ENCODE measurements at places on chromosomes 11 and 22.

- H3K4me1 ChIP-seq, result peaks cover 23% of the 10 kb centered on the region
- H3K27ac ChIP-seq, result no peak overlapping the region
- H3K36me3 ChIP-seq, result no peaks in the 10 kb centered on the region
- no peak overlapping the region for H3K4me3 ChIP-seq
- H3K27me3 ChIP-seq, result peaks cover 65% of the 10 kb centered on the region
Measured at GRCh38 chr22:42317008-42317407, 46.6 kb upstream of the TCF20 start.

DNA sequence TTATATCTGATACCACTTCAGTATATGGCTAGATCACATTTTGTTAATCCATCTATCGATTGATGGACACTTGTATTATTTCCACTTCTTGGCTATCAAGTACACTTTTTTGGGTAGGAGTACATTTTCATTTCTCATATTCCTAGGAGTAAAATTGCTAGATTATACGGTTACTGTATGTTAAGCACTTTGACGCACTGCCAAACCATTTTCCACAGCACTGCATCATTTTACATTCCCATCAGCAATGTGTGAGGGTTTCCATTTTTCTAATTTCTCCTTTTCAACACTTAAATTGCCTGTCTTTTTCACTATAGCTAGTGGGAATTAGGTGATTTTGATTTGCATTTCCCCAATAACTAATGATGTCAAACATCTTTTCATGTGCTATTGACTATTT lies 179.3 kb upstream of the B3GAT1 start:
- no peaks in the 10 kb centered on the region for H3K4me1 ChIP-seq
- H3K27me3 ChIP-seq, result peaks cover 13% of the 10 kb centered on the region
- H3K27ac ChIP-seq, result no peak overlapping the region
- H3K4me3 ChIP-seq, result no peak overlapping the region
- H3K36me3 ChIP-seq, result no peaks in the 10 kb centered on the region

DNA sequence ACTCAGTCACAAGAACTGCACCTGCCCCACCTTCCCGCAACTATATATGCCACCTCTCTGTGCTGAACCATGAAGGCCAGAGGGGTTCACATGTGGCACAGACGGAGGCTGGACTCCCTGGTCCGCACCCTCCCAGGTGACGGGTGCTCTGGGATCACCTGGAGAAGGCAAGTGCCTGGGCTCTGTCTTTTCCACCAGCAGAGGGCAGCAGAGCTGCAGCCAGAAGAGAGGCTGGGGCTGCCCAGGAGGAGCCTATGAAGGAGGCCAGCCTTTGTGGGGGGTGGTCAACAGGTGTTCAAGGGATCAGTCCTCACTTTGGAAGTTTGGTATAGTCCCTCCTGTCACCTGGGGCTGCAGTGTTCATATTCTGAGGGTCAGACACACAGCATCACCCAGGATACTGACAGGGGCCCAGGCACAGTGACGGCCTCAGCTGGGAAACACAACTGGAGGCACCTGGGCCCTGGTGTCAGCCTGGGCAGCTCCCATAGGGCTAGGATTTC lies 39.2 kb upstream of the IGLL5 start:
- no peak overlapping the region for H3K27ac ChIP-seq
- no peak overlapping the region for H3K4me3 ChIP-seq
- no peaks in the 10 kb centered on the region for H3K36me3 ChIP-seq
- peak; percentile 48 for DNase-seq

- H3K4me1 ChIP-seq, result no peaks in the 10 kb centered on the region
- no peaks in the 10 kb centered on the region for H3K27me3 ChIP-seq
- no peak overlapping the region for H3K4me3 ChIP-seq
- H3K36me3 ChIP-seq, result no peaks in the 10 kb centered on the region
Measured at GRCh38 chr11:27864091-27864491, 163.8 kb upstream of the BDNF start.

GRCh38 chr22:33379836-33380235 lies 321.7 kb upstream of the SYN3 start:
- peaks cover 4% of the 10 kb centered on the region for H3K4me1 ChIP-seq
- no peak for DNase-seq
- H3K4me3 ChIP-seq, result no peak overlapping the region
- H3K36me3 ChIP-seq, result no peaks in the 10 kb centered on the region
- H3K27me3 ChIP-seq, result no peaks in the 10 kb centered on the region

GRCh38 chr22:30015846-30016245 lies 64.4 kb upstream of the HORMAD2 start:
- H3K27me3 ChIP-seq, result no peaks in the 10 kb centered on the region
- H3K36me3 ChIP-seq, result peaks cover 83% of the 10 kb centered on the region
- DNase-seq, result no peak
- H3K4me3 ChIP-seq, result no peak overlapping the region

GRCh38 chr11:123628936-123629683 lies 25.3 kb downstream of the SCN3B start:
- no peak overlapping the region for H3K4me3 ChIP-seq
- DNase-seq, result peak; percentile 70
- H3K27me3 ChIP-seq, result no peaks in the 10 kb centered on the region
- H3K27ac ChIP-seq, result no peak overlapping the region
- H3K36me3 ChIP-seq, result peaks cover 3% of the 10 kb centered on the region
- H3K4me1 ChIP-seq, result peaks cover 3% of the 10 kb centered on the region

DNA sequence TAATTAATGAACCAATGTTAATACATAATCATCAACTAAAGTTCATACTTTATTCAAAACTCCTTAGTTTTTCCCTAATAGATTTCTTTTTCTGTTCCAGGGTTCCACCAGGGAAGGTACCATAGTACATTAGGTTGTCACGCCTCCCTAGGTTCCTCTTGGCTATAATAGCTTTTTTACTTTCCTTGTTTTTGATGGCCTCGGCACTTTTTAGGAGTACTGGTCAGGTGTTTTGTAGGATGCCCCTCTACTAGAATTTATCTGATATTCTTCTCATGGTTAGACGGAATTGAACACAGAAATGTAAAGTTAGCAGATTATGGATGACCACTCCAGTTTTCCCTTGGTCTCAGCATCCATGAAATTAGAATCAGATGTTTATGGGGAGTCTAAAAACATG lies 34.0 kb downstream of the PARVA start:
- no peak for DNase-seq
- no peaks in the 10 kb centered on the region for H3K27me3 ChIP-seq

- H3K4me3 ChIP-seq, result no peak overlapping the region
- DNase-seq, result no peak
- H3K27ac ChIP-seq, result no peak overlapping the region
- no peaks in the 10 kb centered on the region for H3K36me3 ChIP-seq
- peaks cover 43% of the 10 kb centered on the region for H3K4me1 ChIP-seq
Measured at GRCh38 chr22:42964994-42965699, 49.8 kb downstream of the PACSIN2 start.

GRCh38 chr22:45087802-45088201 lies 75.9 kb upstream of the NUP50 start:
- no peak for DNase-seq
- H3K27me3 ChIP-seq, result peaks cover 5% of the 10 kb centered on the region
- no peaks in the 10 kb centered on the region for H3K36me3 ChIP-seq

- DNase-seq, result peak; percentile 15
- H3K36me3 ChIP-seq, result no peaks in the 10 kb centered on the region
- H3K27ac ChIP-seq, result no peak overlapping the region
- H3K4me3 ChIP-seq, result no peak overlapping the region
- peaks cover 17% of the 10 kb centered on the region for H3K27me3 ChIP-seq
- peaks cover 14% of the 10 kb centered on the region for H3K4me1 ChIP-seq
Measured at GRCh38 chr22:39646398-39647063, 76.0 kb downstream of the CACNA1I start.

DNA sequence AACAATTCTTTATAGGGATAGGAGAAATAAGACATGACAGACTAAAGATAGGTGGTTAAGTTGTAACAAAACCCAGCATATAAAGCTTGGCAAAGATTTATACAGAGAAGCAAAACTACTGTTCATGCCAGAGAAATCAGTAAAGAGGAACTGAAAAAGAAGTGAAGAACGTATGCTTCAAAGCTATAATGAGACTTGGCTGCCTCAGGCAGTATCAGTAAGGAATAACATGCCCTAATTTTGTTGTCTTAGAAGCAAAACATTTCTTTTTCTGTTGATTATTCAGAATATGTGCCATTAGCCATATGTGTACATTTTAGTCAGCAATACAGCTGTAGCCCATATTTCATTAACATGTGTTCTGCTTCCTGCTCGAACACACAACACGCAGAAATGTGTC lies 403.2 kb downstream of the NELL1 start:
- DNase-seq, result no peak
- no peaks in the 10 kb centered on the region for H3K27me3 ChIP-seq
- H3K4me1 ChIP-seq, result no peaks in the 10 kb centered on the region
- H3K27ac ChIP-seq, result no peak overlapping the region
- H3K4me3 ChIP-seq, result no peak overlapping the region

GRCh38 chr11:59953463-59954218 lies 10.2 kb upstream of the OOSP4A start:
- no peak overlapping the region for H3K27ac ChIP-seq
- H3K36me3 ChIP-seq, result no peaks in the 10 kb centered on the region
- no peak overlapping the region for H3K4me3 ChIP-seq
- H3K27me3 ChIP-seq, result no peaks in the 10 kb centered on the region
- H3K4me1 ChIP-seq, result no peaks in the 10 kb centered on the region
- DNase-seq, result no peak

GRCh38 chr11:15580056-15580774 lies 465.5 kb downstream of the INSC start:
- no peaks in the 10 kb centered on the region for H3K27me3 ChIP-seq
- H3K4me3 ChIP-seq, result no peak overlapping the region
- peaks cover 2% of the 10 kb centered on the region for H3K4me1 ChIP-seq
- no peak for DNase-seq

GRCh38 chr11:127056338-127056971 lies 55.9 kb upstream of the KIRREL3 start:
- H3K4me3 ChIP-seq, result no peak overlapping the region
- no peak overlapping the region for H3K27ac ChIP-seq
- H3K36me3 ChIP-seq, result no peaks in the 10 kb centered on the region
- DNase-seq, result no peak

- no peak for DNase-seq
- no peak overlapping the region for H3K4me3 ChIP-seq
- H3K27ac ChIP-seq, result peak overlapping the region; percentile 1
- H3K27me3 ChIP-seq, result no peaks in the 10 kb centered on the region
Measured at GRCh38 chr22:19106886-19107729, 15.1 kb downstream of the DGCR2 start.

- peaks cover 26% of the 10 kb centered on the region for H3K4me1 ChIP-seq
- no peak for DNase-seq
- H3K27me3 ChIP-seq, result no peaks in the 10 kb centered on the region
- no peak overlapping the region for H3K4me3 ChIP-seq
Measured at GRCh38 chr11:75462117-75462653, 29.2 kb upstream of the KLHL35 start.

- peaks cover 13% of the 10 kb centered on the region for H3K4me1 ChIP-seq
- peak overlapping the region; percentile 65 for H3K27ac ChIP-seq
- no peak overlapping the region for H3K4me3 ChIP-seq
- H3K27me3 ChIP-seq, result no peaks in the 10 kb centered on the region
Measured at GRCh38 chr22:17980015-17980590, 44.3 kb downstream of the MICAL3 start.

- peak overlapping the region; percentile 100 for H3K27ac ChIP-seq
- H3K27me3 ChIP-seq, result no peaks in the 10 kb centered on the region
- peaks cover 4% of the 10 kb centered on the region for H3K36me3 ChIP-seq
Measured at GRCh38 chr22:19942157-19943081, 801 bp upstream of the TXNRD2 start.
